ENCODE measurements at places on chromosomes 1 and 21.

GRCh38 chr1:246794048-246794827 lies 70.0 kb downstream of the SCCPDH start:
- DNase-seq = no peak

- no peak for DNase-seq
Measured at GRCh38 chr21:26057477-26058170, 112.9 kb downstream of the APP start.

DNA sequence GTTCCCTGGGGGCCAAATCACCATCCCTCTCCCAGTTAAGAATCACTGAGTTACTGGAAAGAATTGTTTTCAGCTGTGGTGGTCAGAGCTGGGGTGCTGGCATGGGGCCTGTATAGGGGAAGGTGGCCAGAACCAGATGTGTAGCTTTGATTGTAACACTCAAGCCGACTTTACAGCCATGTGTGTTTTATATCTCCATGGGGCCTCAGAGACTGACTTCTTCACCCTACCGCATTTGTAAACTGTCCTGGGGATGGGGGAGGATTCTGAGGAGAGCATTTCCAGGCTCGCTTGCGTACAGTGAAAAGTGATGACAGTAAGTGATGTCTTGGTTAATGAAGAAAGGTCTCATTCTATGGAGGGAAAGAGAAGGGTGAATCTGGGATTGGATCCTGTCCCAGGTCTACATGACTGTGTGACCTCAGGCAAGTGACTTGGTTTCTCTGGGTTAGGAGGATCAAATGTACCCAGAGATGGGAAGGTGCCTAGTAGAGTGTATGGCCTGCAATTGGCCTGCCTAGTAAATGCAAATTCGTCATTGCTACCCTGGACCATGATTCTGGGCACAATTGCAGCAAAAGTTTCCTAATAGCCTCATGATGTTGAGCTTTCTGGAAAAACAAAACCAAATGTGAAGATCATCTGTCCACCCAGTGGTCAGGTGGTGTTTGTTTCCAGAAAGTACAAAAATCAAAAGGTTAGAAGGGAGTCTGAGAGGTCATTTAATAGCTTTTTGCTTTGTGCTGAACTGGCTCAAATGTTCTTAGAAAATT lies 49.7 kb upstream of the RCC2 start:
- DNase-seq = no peak

DNA sequence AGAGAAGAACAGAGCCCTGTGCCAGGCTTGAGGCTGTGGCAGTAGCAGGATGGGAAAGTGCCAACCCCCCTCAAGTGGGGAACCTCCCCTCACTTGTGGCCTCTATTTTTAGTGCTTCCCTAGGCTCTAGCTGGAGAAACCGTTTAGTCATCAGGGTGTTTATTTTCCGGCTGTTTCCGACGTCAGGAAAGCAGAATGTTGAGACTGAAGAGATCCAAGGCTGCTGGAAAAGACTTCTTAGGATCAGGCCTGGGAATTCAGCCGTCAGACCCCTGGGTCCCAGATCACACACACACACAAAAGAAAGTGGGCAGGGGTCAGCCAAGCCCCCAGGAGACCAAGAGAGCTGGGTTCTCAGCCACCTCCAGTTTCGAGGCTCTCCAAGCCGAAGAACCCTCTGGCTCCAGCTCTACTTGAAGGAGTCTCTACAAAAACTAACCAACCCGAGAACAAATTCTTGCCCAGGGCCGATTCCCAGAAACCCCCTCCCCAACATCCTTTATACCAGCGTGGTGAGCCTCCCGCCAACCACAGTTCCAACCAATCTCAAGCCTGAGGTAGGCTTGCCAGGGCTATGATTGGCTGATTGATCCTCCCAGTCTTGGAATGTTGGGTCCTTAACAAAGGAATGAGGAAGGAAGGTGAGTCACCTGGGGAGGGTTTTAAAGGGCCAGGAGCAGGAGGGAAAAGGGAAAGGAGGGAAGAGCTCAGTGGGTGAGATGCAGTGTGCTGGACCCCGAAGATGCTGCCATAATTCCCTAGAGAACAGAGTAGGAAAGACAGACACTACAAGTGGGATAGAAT lies 2.5 kb upstream of the MEF2D start:
- no peak for DNase-seq

- no peak for DNase-seq
Measured at GRCh38 chr1:62407398-62408009, 29.3 kb upstream of the USP1 start.
